Hematopoietic multipotent progenitor cell treated with erythropoietin and hydrocortisone succinate and interleukin-3 and kit ligand, for 6 days (in vitro differentiated cells): ENCODE measurements at places on chromosomes 16 and 17.

DNA sequence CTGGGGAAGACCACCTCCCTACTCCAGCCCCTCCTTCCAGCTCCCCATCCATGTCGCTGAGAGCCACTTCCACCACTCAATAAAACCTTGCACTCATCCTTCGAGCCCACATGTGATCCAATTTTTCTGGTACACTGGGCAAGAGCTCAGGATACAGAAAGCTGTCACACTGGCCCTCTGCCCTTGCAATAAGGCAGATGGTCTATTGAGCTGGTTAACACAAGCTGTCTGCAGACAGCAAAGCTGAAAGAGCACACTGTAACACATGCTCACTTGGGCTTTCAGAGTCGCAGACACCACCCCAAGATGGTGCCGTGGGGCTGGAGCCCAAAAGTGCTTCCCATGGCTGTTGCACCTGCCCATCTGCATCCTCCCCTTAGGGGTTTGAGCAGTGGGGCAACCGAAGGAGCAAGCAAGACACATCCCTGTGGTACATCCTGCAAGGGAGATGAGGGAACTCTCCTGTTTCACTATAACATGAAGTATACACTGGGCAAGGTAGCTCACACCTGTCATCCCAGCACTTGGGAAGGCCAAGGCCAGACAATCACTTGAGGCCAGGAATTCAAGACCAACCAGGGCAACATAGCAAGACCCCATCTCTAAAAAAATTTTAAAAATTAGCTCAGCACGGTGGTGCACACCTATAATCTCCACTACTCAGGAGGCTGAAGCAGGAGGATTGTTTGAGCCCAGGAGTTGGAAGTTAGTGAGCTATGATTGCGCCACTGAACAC, 52.8 kb upstream of the C17orf78 start:
- DNase-seq, result no peak

DNA sequence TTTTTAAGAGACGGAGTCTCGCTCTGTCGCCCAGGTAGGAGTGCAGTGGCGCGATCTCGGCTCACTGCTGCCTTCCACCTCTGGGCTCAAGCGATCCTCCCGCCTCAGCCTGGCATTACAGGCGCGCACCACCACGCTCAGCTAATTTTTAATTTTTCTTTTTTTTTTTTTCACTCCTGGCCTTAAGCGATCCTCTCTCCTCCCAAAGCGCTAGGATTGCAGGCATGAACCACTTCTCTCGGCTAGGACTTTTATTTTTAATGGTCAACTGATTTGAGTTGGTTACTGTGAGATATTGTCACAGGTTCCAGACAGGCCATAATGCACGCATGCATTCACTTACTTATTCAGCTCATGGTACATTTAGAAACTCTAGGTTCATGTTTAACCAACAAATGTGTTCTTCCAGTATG, 888 bp downstream of the PIGW start:
- DNase-seq, result peak; percentile 26

- DNase-seq, result no peak
Measured at GRCh38 chr16:78763821-78764440, 664.5 kb downstream of the WWOX start.

GRCh38 chr17:81221371-81221841, 1.4 kb downstream of the CEP131 start:
- DNase-seq, result no peak

DNA sequence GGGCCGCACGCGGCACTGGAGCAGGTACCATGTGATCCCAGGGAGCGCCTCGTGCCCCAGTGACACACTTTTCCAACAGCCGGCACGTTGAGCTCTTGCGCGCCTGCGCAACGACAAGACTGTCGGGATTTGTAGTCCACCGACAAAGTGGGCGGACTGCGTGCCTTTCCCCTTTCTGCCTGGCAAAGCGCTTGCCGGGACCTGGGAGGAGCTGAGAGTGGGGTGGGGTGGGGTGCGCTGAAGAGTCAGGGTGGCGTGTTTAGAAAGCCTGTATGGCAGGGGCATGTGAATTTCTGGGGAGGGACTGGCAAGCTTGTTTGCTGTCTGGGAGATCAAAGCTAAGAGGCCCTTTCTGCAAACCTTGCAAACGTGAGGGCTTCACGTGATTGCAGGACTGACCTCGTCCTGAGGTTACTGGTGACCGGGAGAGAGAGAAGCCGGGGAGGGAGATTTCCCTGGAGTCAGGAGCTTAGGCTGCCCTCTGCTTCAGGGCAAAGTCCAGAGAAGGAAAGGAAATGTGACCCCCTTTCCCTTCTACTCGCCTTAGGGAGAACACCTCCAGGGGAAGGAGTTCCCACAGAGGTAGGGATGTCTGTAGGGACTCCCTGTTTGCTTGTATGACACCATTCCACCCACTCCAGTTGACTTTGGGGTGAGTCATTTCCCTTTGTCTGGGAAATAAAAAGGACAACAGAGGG, 429 bp upstream of the NR1D1 start:
- peak; percentile 98 for DNase-seq
